ENCODE measurements at places on chromosomes 3 and 15. TPM values are rescaled to one million over a fixed set of nuclear protein-coding genes. Genes with fewer than 3 reads are reported as not detected.

DNA sequence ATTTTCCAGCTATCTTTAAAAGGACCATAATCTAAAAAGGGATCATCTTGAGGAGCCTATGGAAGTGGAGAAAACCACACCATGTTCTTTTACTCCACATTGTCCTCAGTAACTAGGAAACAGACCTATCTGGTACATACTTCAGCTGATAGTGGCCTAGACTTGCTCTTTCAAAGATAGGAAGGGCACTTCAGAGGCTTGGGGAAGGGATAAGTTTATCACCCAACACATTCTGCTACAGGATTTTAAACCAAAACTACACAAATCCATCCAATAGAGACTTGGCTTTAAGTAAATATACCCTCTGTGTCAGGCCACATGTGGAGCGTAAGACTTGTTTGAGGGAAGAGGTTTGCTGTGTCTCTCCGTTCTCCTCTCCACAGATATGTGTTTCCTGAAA lies 35.4 kb downstream of the CP start:
- DNase-seq, result no peak

DNA sequence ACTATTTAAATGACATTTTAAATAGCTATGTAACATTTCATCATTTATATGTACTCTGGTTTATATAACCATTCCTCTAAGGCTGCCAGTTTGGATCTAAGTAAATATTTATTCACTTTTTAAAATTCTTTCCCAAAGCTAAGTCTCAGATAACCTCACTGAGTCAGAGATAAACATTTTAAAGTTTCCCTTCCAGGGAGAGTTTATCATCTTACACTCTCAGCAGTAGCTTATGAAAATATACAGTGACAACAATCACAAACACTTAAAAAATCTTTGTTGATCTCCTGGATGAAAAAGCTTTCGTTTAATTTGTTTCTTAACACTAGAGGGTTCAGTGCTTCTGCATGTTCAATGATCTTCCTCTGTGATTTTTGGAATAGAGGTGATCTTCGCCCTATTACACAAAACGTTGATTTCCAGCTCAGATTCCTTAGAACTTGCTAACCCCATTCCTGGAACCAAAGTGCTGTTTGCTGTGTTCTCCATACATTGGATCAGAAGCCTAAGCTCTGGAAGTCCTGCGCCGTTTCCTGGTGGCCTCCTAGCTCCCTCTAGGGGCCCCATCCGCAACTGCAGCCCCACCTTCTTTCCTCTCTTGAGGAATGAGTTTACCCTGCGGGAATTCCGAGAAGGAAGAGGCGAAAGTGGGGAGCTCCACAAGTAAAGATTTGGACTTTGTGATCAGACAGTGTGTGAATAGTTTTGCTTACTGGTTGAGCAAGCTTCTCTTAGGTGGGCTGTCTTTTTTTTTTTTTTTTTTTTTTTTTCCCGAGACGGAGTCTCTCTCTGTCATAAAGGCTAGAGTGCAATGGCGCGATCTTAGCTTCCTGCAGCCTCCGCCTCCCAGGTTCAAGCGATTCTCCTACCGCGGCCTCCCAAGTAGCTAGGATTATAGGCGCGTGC lies 29.3 kb upstream of the SACM1L start:
- DNase-seq, result peak; percentile 37

DNA sequence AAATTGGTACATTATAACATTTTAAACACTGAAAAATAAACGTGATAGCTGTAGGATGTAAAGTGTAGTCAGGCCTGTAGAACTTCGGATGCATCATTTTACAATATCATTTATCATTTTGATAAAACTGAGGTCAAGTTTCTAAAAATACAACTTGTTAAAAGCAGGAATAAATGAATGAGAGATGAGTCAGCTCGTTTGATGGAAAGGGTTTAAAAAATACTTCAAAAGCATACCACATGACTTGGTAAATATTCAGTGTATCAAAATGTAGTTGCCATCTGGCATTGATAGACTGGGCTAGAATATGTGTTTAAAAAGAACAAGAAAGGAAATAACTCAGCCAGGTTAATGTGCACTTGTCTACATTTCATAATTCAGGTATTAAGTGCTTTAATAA lies 357.0 kb downstream of the TIGIT start:
- peak; percentile 3 for DNase-seq

GRCh38 chr3:42179110-42179725 lies 86.8 kb downstream of the CCK start:
- DNase-seq, result peak; percentile 94

DNA sequence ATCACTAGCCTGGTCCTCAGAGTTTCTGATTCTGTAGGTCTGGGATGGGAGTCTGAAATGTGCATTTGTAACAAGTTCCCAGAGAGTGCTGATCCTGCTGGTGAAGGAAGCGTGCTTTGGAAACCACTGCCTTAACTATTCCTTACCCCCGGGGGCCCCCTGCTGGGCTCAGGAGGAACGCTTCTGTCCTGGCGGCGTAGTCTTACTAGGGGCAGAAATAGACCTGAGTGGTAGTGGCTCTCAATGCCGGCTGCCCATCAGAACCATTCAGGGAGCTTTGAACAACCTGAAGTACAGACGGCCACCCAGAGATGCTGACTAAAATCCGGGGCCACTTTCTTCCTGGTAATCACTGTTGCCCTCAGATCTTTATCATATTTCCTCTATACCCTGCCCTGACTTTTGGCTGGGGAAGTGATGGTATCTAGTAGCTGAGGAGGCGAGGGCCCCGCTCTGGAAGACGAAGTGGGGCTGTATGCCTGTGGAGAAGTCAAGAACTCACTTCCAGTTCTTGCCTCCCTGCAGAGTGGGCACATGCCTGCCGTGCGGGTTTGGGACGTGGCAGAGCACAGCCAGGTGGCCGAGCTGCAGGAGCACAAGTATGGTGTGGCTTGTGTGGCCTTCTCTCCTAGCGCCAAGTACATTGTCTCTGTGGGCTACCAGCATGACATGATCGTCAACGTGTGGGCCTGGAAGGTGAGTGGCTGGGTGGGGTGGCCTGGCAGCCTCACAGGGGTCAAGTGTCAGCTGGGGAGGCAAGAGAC lies 16.3 kb upstream of the JMJD7 start:
- peak; percentile 66 for DNase-seq

DNA sequence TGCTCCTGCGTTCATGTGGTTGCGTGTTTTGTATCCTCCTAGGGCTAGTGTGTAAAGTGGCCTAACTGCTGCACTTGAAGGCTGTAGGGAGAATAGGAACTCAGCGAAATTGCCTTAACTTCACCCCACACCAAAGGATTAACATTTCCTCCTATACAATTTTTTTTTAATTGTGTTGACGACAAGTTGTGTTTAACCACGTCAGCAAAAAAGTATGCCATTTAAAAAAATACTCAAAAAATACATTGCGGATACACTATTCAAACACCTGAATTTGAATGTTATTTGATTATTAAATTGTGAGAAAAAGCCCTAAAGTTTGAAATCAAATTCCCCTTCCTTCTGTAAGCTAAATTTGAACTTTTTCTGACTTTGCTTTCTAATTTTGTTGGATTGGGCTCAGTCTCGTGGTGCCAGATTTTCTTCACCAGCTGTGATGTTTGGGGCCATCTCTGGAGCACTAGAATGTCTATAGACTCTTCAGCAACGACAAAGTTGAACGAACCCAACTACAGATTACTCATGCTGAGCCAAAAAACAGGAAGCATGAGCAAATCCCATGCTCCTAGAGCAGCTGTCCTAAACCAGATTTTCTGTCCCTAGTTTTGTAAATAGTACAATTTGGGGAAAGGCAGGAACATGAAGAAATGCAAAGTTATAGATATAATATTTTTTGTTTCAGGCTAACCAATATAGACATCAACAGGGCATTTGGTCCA lies 8.1 kb upstream of the SLC9A9 start:
- DNase-seq, result no peak

GRCh38 chr3:195007151-195007550 lies 263.8 kb downstream of the XXYLT1 start:
- no peak for DNase-seq

The AGBL1 gene
- not detected for total RNA-seq

The PPP2R3A gene
- total RNA-seq, result 3.4 TPM

The PLSCR2 gene
- not detected for total RNA-seq

Measured in Caki2 (cell line).